ENCODE measurements at places on chromosomes 1 and 21.

- no peak for DNase-seq
Measured at GRCh38 chr1:215482079-215482478, 85.0 kb upstream of the KCTD3 start.

DNA sequence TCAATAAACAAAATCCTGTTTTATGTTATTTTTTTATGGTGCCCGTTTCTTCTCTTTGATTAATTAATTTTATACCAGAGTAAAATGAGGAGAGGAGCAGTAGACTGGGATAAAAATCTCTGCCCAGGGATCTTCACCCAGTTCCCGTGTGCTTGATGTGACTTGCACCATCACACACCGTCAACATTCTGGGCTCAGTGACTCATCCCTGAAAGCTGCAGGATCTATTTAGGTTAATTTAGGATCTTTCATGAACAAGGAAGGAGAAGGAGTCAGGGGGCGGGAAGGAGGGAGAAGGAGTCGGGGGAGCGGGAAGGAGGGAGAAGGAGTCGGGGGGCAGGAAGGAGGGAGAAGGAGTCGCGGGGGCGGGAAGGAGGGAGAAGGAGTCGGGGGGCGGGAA lies 182.4 kb downstream of the SMYD3 start:
- no peak for DNase-seq

- no peak for DNase-seq
Measured at GRCh38 chr1:232014941-232015340, 388.4 kb downstream of the DISC1 start.

GRCh38 chr21:21963911-21964310 lies 965.7 kb downstream of the NCAM2 start:
- no peak for DNase-seq

GRCh38 chr1:107570768-107571167 lies 394.2 kb downstream of the VAV3 start:
- DNase-seq = no peak

DNA sequence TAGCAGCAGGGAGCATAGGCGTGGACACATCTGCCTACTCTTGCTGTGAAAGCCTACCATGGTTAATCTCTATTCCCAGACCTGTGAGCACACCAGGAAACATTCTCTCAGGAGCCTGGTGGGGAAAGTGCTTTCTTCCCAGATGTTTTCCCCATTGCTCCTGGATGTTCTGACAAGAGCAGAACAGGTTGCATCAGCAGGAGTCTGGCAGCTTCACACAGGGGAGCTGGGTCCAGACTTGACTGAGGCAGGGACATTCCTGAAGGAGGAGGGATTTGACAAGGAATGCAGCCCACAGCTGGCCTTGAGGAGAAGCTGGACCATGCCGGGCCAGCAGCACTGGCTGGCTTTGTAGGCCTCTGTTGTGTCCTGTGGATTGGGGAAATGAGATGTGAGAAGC lies 21.0 kb upstream of the ARTN start:
- no peak for DNase-seq

GRCh38 chr1:244305776-244306341 lies 145.8 kb downstream of the ADSS2 start:
- DNase-seq = no peak

Data from colonic mucosa (tissue), 4 donors.